ENCODE measurements at places on chromosomes 16 and 17.

DNA sequence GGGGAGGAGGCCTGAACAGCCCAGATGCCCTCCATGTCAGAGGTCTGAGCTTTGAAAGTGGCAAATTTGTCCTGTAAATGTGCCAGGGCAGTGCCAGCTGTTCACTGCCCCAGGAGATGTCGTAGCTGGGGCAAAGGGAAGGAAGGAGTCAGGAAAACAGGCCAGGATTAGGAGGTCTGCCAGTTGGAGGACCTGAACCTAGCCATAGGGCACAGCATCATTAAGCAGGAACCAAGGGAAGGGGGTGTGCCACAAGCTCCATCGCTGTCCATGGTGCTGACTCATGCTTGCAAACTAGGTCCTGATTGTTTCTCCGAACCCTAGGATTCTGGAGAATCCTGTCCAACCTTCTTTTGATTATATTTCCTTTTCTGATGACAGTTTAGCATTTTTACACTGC, 124.2 kb downstream of the TMEM132E start:
- no peak for DNase-seq

DNA sequence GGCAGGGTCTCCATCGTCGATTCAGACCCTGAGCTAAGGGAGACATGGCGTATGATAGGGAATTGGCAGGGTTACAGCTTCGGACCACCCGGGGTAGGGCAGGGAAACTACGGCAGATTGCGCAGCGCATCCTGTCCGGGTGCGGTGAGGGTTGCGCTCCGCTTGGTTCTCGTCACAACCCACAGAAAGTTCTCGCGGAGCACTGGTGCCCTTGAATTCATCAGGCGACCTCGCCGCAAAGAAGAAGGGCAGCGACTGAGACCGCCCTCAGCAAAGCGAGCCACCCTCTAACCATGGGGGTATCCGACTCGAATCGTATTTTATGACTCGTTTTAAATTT, 1.2 kb downstream of the HS3ST3B1 start:
- DNase-seq = peak; percentile 63

DNA sequence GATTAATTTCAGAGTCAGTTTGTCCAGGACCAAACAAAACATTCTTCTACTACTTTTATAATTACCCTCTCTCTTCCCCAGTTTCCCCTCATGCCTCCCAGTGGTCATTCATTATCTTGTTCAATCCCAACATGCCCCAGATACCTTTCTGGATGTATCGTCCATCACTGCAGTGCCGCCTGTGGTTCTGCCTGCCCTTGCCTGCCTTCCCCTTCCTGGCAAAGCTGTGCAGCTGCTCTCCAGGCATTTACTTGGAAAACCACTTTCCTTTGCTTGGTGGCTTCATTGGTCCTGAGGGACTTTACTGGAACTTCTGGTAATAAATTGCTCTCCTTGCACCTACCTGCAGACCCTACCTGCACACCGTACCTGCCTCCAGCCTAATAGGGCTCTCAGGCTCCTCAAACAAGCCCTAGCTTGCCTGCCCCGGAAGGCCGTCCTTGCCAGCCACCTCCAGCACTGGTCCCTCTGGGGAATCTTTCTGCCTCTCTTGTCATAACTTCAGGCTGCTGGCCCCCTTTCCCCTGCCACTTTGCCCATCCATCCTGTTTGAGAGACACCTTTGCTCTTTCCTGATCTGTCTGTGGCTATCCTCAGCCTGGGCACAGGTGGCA, 19.5 kb upstream of the MSI2 start:
- no peak for DNase-seq

DNA sequence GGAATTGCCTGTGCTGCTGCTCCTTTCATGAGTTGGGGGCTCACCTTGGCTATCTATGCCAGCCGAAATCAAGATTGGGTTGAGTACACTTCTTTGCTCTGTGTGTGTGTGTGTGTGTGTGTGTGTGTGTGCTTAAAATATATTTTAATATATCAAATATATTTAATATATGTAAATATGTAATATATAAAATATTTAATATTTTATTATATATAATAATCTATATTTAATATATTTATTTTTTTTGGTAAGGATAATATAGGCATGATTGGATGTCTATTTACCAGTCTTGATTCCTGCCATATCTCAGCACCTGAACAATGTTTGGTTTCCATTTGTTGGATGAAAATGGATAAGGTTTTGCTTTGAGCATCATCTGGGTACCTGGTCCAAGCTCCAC, 399.3 kb downstream of the CA10 start:
- DNase-seq = no peak

GRCh38 chr16:71296584-71297340, 7.6 kb upstream of the CMTR2 start:
- DNase-seq = no peak

DNA sequence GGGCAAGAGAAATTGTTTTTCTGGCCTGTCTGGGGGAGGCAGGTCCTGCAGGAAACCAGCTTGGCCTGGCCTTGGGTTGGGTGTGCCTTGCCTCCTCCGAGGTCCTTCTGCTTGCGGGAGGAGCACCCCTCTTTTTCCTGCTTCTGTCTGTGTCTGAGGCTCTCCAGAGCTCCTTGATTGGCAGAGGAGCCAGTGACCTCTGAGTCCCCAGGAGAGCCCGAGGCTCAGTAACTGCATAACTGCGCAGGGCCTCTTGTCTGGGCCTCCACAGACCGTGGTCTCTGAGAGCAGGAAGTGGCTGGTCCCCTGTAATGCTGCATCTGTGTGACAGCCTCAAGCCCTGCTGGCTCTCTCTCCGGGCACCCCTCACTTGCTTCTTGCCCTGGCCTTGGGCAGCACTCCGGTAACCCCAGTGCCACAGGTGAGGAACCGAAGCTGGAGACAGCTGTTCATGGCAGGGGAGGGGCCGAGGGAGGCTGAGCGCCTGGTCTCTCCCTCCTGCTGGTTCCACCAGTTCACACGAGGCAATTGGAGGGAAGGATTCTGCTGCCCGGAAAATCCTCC, 1.6 kb downstream of the CAPN15 start:
- DNase-seq = peak; percentile 35

DNA sequence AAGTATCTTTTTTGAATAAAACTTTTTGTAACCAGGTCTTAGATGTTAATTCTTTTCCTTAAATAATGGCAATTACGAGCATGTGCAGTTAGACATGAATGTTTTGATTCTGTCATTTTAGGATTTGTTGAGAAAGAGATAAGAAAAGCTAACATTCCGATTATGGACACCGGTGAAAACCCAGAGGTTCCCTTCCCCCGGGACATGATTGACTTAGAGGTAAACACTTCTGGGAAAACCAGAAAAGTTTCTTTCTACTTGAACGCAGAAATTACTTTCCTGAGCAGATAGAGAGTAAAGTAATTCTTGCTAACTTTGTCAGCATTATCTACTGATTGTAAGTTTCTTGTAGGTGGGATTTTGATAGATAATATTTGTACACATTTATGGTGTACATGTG, 9.2 kb downstream of the ATP6V0A1 start:
- no peak for DNase-seq

DNA sequence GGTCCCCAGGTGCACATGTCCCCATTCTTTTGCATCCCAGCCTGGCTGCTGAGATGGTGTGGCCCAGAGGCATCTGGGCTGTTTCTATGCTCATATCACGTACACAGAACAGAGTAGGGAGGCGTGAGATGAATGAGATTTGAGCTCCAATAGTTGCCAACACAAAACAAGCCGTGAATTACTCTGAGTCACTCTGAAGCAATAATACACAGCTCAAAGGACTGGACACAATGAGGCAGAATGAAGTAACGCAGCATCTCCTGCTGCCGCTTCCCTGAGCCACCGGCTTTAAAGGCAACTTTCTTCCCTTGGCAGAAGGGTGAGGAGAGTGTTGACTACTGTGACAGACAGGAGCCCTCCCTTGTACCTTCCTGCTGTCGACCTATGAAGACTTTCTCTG, 33.9 kb upstream of the CLEC18B start:
- no peak for DNase-seq

DNA sequence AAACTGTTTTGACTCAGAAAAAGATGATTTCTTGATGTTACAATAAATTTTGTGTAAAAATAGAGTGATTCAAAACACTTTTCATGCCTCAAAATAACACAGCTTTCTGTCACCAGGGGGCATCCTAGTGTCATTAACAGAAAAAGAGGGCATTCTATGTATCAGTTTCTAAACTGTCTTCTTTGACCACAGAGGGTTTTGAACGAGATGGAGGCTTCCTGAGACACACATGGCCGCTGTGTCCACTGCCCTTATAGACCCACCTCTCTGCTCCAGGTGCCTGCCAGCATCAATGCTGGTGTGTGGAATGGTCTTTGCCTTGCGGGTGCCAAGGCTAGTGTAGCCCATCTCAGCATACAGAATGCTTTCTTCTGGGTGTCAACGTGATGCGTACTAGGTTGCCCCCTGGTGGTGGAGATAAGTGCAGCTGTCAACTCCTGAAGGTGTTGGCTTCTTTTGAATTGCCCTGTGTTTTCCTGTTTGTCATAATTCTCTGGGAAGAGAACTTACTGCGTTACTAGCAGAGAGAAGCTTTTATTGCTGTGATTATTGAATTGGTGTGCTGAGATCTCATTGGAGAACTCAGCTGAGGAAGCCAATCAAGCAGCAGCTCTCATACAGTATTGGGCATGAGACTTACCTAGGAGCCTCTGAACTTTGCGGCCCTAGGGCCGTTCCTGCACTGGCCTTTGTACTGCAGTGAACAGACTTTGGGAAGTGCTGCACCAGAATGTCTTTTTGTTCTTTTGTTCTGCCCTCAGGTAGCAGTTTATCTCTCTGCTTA, 38.6 kb downstream of the USP10 start:
- peak; percentile 77 for DNase-seq

- peak; percentile 31 for DNase-seq
Observed at GRCh38 chr17:81401723-81402529, 6.7 kb downstream of the BAHCC1 start.

- DNase-seq = no peak
Observed at GRCh38 chr17:31294231-31294630, 2.8 kb downstream of the OMG start.

- no peak for DNase-seq
Observed at GRCh38 chr17:1071103-1071825, 74.3 kb downstream of the TIMM22 start.

Data from CD4-positive, alpha-beta T cell treated with Interleukin-1 beta for 1 hour (primary cell).